ENCODE measurements at places on chromosomes 5 and 9.

- no peak for DNase-seq
Observed at GRCh38 chr9:85062385-85063022, 393.0 kb downstream of the NTRK2 start.

DNA sequence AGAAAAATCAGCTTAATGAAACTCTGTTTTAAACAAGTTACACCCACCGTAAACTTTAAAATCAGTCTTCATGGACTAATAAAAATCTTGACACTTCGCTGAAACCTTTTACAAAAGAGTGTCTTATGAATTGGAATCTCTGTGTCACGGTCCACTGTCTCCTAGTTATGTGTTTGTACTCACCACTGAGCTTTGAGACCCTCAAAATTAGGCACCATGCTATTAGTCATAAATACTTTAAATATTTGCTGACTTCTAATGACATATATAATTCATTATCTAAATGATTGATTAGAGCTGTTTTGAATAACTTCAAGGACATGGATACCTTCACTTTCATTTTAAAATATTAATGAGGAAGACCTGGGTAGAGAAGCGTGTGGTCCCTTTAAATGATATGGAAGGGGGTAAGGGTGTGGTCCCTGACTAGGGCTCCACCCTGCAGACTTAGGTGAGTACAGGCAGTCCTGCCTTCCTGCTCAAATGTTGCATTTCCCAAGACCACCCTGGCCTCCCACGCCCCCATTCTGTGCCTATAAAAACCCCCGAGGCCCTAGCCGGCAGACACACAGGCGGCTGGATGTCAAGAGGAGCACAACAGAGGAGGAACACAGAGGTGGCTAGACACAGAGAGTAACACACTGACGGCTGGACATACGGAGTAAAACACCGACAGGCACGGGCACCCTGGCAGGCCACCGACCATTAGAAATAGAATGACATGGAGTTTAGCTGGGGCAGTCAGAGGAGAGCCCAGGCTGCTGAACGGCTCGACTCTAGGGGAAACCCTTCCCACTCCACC lies 179.0 kb upstream of the CDH9 start:
- DNase-seq = no peak

GRCh38 chr9:108383796-108384195 lies 472.0 kb downstream of the ACTL7B start:
- no peak for DNase-seq

- DNase-seq = no peak
Observed at GRCh38 chr5:32127711-32128110, 46.4 kb downstream of the GOLPH3 start.

DNA sequence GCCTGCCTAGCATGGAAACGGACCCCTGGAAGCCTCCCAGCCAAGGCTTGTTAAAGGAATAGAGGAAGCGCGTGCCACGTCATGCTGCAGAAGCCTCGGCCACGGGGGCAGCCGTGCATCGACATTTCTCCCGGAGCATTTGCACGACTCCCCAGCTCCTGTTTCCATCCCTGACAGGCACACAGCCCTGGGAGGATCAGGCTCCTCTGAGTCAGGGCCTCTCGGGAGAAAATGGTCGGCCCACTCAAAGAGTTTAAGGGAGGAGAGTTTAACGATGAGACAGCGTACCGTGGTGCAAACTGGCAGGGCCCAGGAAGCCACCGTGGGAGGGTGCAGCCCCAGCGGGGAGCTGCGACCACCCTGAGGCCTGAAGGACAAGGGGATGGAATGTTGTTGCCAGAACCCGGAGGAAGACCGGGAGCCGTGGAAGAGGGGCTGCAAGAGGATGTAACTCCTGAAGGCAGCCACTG lies 213.6 kb downstream of the PAX5 start:
- no peak for DNase-seq

- DNase-seq = peak; percentile 62
Observed at GRCh38 chr5:154467655-154468354, 10.2 kb downstream of the HAND1 start.
